HEK293T (cell line): ENCODE measurements at places on chromosomes 6 and 20.

- no peak for DNase-seq
Measured at GRCh38 chr20:35191419-35192117, 19.7 kb downstream of the PROCR start.

DNA sequence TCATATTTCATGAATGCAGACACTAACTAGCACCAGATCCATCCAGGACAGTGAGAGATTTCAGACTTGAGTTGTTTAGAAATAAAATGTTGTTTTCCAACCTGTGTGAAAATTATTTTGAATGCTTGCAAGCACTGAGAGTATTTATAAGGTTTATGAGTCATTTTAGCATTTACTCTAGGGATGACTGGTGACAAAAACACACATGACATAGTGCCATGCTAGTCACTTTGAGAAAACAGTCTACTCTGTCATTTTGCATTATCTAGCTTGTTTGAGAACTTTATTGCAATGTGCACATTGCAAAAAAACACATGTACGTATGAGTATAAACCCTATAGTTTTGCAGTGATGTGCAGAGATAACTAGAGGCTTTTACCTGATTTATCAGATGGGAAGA, 456.6 kb downstream of the LMBRD1 start:
- DNase-seq = no peak

- no peak for DNase-seq
Measured at GRCh38 chr6:70103798-70104197, 199.1 kb downstream of the COL9A1 start.

GRCh38 chr6:48037946-48038345, 73.1 kb downstream of the PTCHD4 start:
- no peak for DNase-seq

DNA sequence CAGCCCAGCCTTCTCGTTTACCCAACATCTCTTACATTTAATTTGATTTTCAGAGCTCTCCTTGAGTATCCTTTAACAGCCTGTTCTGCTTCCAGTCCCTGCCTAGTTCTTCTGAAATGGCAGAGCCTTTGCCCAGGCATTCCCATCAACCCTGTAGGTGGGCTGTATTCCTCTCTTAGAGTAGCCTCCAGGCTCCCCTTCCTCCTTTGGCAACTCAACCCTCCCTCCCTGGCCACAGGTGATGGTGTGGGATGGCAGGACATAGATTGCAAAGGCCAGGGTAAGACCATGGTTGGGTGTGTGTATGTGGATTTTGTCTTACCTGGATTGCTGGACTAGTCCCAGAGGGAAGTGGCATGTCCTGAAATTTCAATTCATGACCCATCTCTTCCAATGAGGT, 125.4 kb downstream of the F13A1 start:
- DNase-seq = no peak
